ENCODE measurements at places on chromosomes 2 and 18. TPM values are rescaled to one million over a fixed set of nuclear protein-coding genes. Genes with fewer than 3 reads are reported as not detected.

Gene SERPINB4
- not detected for total RNA-seq

Gene MYO7B
- total RNA-seq = 0.58 TPM

Gene FRZB
- not detected for total RNA-seq

DNA sequence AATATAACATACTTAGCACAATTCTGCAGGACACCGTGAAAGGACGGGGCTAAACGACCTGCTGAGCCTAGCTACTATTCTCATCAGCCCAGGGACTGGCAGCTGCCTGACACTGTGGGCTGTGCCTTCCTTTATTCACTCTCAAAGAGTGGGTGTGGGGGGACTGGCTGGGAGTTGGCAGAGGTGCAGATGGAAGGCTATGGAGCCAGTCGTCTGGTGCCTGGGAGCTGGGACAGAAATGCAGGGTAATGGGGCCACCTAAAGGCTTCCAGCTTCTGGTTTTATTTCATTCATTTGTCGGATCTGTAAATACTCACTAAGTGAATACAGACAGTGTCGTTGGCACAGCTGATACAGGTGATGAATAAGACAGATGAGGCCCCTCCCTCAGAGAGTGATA is 56.0 kb upstream of the NFU1 start:
- DNase-seq = no peak

DNA sequence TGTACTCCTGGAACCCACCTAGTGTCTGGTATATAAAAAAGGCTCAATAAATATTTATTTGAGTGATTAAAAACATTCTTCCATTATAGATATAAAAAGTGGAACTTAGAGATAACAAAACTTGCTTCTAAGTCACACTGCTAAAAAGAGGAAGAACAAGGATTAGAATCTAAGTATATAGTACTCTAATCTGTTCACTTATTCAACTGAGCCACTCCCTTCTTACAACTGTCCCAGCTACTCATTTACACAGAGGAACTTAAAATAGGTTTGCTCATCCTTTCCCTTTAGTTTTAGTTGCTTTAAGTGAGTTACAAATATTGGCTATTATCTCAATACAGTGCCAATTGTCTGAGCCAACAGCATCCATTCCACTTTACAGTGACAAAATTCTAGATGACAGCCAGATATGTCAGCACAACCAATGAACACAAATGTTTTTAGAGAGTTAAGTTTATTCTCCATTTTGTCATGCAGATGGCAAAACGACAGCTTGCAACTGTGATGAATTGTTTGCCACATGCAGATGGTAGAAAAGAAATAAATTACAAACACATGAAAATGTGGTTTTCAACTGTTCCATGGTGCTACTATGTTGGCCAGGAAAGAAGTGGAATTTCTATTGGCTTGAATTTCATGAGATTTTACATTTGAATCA is 280.7 kb upstream of the ZC3H15 start:
- no peak for DNase-seq

DNA sequence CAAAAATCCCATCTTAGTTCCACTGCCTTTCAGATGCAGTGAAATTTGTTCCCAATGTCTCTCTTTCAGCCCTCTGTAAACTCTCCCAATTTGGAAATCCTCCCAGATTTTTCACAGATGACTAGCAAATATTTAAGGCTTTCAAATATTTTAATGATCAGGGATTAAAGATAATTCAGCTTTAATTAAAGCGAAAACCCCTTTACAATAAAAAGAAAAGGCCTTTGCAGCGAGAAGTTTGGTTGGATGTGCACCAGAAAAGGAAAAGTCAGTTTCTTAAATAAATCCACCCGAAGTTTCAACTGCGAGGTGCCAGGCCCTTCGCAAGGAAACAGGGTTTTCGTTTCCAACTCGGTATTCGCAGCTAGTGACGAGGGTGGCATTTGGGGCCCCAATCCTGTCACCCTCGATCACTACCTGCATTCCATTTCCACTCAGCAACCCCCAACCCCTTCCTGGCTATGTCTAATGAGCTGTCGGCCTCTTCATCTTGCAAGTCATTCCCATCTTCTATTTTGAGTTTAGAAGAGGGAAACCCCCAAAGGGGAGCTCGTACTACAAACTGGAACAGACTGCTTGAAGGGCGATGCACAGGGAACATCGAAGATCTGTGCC is 1.5 kb downstream of the RAX start:
- no peak for DNase-seq

- DNase-seq = no peak
Observed at GRCh38 chr18:69680123-69680522, 267.6 kb downstream of the CD226 start.

- no peak for DNase-seq
Observed at GRCh38 chr18:10217211-10217610, 237.2 kb upstream of the APCDD1 start.

GRCh38 chr2:240956171-240956934 is 42.1 kb upstream of the SNED1 start:
- DNase-seq = no peak

DNA sequence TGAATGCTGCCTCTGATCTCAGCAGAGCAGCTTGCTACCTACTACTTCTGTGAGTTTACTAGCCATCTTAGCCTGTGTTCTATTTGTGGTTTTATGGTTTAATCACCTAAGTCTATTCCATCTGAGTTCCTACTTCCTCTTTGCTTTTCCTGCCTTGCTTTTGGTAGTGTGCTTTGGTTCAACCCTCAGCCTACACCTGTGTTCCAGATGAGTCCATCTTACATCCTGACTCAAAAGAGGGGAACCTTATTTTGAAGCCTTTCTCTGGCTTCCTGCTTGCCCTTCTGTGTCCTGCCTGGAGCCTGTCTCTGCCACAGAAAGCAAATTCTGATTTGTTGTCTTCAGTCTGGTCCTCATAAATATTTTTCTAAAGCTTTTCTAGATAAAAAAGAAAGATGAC is 530.3 kb upstream of the MEX3C start:
- no peak for DNase-seq

DNA sequence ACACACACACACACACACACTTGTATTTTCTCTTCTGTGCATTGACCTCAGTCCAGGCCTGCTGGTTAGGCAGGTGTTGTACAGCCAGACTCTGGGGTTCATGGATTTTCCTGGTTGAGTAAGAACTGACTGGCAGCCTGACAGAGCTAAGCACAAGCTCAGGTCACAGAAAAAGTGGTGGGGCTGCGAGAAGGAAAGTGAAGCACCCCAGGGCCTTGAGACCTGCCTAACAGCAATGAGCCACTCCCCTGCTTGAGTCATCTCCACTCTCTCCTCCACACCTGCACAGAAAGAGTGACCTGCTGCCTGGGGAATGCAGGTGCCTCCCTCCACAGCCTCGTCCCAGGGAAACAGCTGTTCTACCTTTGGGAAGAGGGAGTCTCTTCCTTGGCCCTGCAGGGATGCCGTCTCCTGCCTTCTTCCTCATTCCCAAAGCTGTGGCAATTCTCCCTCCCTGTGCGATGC is 91.4 kb upstream of the LGALSL start:
- no peak for DNase-seq

- no peak for DNase-seq
Observed at GRCh38 chr2:42843131-42843530, 50.7 kb upstream of the HAAO start.

DNA sequence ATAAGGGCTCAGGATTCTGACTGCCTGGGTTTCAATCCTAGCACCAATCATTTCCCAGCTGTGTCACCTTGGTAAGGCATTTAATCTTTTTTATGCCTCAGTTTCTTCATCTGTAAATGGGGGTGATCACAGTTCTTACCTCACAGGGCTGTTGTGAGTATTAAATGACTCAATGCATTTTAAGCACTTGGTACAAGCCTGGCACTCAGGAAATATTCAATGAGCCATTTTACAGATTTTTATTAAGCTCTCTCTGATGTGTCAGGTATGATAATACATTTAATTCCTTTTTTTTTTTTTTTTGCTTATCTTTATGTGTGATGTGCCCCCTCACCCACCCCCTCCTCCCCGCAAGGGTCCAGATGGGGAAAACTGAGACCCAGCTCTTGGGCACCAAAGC is 12.0 kb downstream of the SPEG start:
- DNase-seq = no peak

GRCh38 chr2:18836436-18836835 is 247.1 kb upstream of the NT5C1B start:
- DNase-seq = no peak

GRCh38 chr18:48803518-48803917 is 147.2 kb downstream of the SMAD7 start:
- no peak for DNase-seq

DNA sequence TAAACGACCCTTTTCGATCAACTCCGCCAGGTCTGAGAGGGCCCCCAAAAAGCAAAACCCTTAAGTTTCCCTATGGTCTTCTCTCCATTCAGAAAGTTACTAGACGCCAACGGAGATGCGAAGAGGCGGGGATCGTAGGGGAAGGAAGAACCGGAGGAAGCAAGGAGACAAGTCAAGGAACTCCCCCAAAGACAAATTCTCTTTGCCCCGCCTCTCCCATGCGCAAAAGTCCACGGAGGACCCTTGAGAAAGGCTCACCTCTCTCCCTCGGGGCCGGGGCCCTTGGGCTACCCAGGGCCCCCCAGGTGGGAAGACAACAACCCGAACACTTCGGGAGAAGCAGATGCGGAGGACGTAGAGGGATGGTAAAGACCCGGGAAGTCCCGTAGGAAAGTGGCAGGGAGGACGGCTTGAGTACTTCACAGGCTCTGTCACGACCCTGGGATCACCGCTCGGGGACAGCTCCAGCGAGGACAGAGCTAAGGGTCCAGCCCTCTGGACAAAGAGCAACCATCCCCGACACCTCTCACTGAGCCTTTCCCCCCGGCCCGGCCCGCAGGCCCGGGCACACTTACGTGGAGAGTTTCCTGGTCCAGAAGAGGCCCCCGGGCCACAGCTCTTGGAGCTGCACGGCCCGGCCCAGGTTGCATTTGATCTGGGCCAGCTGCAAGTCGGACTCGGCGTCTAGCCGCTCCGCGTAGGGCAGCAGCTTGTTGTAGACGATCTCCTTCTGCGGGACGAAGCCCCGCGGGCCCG is 647 bp downstream of the PSME4 start:
- peak; percentile 63 for DNase-seq

DNA sequence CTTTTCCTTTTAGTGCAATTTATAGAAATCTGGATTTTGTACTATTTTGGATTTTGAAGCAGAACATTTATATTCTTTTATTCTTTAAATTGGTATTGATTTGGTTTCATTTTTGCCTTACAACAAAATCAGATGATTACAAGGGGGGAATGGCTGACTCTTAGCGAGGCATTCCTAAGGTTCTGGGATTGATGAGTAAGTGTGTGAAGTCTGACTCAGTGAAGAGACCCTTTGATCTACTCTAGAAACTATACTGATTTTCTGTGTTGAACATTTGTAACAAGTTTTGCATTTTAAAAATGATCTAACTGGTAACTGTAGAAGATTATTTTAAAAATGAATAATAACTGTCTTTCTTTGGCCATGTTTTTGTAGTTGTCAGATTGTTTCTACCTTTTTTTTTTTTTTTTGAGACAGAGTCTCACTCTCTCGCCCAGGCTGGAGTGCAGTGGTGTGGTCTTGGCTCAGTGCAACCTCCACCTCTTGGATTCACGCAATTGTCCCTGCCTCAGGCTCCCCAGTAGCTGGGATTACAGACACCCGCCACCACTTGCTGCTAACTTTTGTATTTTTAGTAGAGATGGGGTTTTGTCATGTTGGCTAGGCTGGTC is 48.7 kb downstream of the TTC39C start:
- no peak for DNase-seq

GRCh38 chr18:27860701-27861107 is 316.2 kb downstream of the CDH2 start:
- no peak for DNase-seq

DNA sequence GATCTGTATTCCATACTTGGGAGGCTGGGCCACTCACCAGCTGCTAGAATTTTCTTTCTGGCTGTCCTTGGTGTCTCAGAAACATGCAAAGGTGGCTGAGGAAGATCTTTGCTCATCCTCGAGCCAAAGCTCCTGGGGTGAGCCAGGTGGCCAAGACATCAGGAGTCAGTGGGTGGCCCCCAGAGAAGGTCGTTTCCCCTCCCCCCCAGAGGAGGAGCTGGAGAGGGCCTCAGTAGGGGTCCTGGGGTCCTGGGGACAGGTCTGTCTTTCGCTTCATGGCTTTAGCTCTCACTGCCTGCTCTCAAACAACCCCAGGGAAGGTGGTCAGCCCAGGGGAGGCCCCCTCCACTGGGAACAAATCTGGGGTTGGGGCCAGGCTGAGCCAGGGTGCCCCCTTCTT is 13.6 kb downstream of the KCNK3 start:
- DNase-seq = no peak

DNA sequence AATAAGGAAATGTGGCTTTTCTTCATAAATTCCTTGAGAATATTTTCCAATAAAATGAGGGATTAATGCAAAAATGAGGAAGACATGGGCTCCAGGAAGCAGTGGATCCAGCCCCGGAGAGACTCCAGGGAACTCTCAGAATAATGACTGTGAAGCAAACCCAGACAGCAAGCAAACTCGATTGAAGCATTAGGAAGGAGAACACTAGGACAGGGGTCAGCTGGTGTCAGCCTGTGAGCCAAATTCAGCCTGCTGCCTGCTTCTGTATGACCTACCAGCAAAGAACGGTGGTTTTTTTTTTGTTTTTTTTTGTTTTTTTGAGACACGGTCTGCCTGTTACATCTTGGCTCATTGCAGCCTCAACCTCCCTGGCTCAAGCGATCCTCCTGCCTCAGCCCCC is 274.3 kb upstream of the FBXO11 start:
- DNase-seq = no peak

DNA sequence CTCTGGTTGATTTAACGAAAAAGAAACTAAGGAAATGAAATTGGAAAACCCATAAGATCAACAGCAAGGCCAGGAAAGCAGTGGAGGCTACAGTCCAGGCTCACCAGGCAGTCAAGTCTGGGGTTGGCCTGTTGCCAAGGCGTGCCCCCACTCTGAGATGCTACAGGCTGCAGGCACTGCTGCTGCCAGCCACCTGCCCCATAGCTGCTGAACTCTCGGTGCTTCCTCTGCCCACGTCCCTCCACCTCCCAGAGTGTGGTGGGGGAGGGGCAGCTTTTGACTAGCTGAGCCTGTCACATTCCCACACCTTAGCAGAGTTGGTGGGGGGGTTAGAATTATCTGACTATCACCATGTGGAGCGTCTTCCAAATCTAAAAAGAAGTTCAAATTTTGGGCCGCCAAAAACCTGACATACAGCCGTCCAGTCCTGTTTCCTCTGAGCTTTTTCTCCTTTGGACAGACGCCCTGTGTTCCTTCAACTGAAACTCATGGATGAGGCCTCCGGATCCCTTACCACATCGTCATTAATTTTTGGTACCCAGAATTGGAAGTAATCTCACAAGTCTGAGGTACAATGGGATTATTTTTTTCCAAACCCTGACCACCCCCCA is 3.9 kb upstream of the SH3RF3 start:
- DNase-seq = no peak

DNA sequence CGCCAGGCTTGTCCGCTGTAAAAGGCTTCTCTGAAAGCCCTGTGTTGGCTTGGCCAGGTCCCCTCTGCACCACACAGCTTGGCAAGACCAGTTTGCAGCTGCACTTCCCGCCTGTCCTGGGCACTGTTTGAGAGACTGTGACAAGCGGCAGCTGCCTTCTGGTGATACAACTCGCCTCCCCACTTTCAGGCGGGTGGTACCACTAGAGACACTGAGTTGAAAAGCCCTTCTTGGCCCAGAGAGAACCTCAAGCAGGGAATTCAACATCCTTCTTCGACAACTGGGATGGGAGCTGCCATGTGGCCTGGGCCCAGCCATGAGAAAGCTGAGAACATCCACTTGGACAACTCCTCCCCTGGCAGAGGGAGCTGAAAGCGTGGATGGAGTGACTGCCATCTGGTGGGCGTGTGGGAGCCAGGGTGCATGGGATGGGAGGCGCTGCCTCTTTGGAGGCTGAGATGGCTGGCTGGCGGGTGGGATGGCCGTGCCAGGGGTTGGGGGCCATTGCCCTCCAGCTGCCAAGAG is 125.5 kb upstream of the REV1 start:
- DNase-seq = no peak
